ENCODE measurements at places on chromosomes 2 and 18. TPM values are rescaled to one million over a fixed set of nuclear protein-coding genes. Genes with fewer than 3 reads are reported as not detected.

Gene BCL2
- total RNA-seq, result 17.3 TPM

Gene CYBRD1
- 313 TPM for total RNA-seq

Gene MRO
- total RNA-seq, result 0.20 TPM

Gene GALNT3
- total RNA-seq, result 25.8 TPM

Gene CRYGA
- total RNA-seq, result not detected

Gene SLC19A3
- 31.8 TPM for total RNA-seq

Gene LYPD1
- total RNA-seq, result 1.2 TPM

Gene TMEM169
- 1.4 TPM for total RNA-seq

Gene HOXD10
- 0.55 TPM for total RNA-seq

GRCh38 chr2:127680706-127681287 is 5.5 kb upstream of the LIMS2 start:
- no peak for DNase-seq

GRCh38 chr2:28193630-28194403 is 198.8 kb upstream of the FOSL2 start:
- no peak for DNase-seq

GRCh38 chr2:70523996-70524965 is 29.3 kb downstream of the TGFA start:
- peak; percentile 87 for DNase-seq

DNA sequence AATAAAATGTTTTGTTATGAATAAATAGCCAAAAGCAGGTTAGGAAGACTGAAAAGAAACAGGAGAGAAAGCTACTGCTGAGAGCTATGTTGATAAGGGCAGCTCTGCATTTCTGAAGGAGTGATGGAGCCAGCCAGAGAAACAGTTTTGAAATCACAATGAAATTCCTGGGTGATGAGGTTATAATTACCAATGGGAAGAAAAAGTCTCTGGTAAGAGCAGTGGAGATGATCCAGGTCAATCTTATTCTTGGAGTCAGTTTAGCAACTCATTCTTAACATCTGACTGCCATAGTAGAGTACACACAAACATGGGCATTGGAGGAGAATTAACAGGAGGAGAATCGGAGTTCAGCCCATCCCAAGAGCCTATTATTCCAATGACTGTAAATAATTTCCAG is 2.4 kb downstream of the ALKAL2 start:
- DNase-seq, result no peak

DNA sequence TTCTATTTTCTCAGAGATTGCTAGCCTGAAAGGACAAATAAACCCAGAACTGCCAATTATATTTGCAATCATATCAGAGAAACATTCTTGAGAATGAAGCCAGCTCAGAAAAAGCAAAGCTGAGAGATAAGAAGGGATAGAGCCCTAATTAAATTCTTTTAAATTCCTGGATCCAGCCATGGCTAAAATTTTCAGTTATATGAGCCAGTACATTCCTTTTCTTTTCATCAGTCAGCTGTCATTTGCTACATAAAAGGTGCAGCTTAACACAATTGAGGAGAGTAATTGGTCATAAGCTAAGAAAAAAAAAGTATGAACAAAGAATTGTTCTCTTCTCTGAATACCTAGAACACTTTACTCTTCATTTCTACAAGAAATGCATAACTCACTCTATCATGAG is 303.5 kb upstream of the FIGN start:
- DNase-seq, result no peak

DNA sequence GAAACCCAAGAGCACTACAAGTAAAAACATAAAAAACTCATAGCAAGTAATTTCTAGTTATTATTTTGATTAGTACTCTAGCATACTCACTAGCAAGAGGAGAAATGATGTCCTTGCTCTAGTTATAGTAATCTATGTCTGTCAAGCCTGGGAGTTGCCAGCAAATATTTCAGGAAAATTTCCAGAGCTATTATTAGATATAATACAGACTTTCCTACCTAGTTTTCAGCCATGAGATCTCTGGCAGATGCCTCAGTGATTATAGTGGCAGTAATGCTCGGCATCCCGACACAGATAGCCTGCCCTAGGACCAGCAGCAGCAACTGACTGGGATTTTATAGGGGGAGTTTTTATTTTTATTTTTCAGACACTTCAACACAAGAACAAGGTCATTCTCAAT is 224.4 kb downstream of the ZNF385B start:
- no peak for DNase-seq

GRCh38 chr18:55853268-55853667 is 265.3 kb upstream of the TCF4 start:
- DNase-seq, result no peak

DNA sequence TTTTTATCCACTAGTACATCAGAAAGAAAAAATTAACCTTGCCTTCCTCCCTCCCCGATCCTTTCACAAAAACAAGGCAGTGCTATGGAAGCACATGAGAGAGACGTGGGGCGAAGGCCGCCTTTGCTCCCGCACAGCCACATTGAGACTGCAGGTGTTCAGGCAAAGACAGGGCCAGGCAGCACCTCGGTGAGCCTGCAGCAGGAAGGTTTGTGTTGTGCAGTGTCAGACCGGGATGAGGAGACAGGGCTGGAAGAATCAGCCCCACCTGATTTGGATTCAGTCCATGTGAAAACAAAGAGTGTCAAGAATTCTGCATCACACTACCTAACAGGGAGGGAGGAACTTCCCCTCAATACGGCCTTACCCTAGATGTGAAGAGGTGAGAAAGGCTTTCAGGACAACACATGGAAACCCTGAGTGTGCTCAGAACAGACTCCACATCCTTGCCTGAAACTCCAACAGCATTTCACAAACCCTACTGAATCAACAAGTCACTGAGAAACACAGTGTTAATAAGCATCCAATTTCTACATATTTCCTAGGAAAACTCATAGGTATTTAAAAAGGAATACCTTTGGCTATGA is 59.6 kb downstream of the HDAC4 start:
- DNase-seq, result no peak

DNA sequence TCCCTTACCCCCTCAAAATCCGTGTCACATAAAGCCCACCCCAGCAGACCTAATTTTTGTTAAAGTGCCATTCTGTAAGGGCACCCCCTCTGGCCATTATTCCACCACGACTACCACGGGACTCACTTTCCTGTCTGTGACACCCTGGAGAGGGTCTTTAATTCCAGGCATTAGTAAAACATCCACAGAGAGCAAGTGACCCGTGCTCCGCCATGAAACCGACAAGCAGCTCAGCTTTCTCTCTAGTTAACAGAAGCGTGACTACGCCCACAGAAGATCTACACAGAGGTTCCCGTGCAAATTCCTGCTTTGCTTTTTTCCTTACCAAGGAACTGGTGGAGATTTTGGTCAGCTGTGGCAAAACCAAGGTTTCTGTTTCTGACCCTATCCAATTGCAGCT is 4.4 kb downstream of the SIGLEC15 start:
- no peak for DNase-seq

GRCh38 chr2:207395535-207396251 is 134.1 kb upstream of the CREB1 start:
- no peak for DNase-seq

- no peak for DNase-seq
Observed at GRCh38 chr2:25127646-25128045, 40.7 kb downstream of the POMC start.

DNA sequence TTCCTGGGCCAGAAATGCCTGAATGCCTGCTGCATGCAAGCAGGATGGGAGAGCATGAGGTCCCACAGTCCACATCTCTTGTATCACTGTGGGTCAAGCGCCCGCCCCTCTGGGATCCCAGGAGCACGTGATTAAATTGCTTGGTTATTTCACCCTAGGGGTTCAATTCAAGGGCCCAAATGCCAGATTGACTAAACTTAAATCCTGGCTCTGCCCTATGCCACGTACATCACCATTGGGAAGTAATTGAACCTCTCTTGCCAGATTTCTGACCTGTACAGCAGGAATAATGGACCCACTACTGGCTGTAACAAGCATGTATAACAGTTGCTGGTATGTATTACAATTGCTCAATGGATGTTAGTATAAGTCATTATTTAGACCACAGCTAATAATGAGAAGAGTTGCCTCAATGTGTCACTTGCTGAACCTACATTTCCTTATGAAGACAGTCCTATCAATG is 19.9 kb downstream of the FHL2 start:
- no peak for DNase-seq

- DNase-seq, result no peak
Observed at GRCh38 chr18:2168022-2168421, 403.3 kb downstream of the METTL4 start.

DNA sequence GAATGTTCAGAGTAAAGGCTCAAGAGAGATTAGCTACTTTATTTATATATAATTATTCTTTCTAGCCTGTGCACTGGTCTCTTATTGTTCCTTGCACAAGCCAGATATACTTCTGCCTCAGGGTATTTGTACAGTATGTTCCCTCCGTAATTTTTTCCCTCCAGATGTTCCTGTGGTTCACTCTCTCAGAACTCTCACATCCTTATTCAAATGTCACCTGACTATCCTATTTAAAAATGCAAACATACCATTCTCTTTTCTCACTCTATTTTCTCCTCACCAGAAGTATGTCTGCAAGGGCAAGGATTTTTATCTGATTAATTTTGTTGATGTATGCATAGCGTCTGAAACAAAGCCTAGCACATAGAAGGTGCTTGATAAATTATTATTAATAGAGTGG is 64.0 kb upstream of the CERS6 start:
- no peak for DNase-seq

- DNase-seq, result no peak
Observed at GRCh38 chr2:18901242-18901641, 311.9 kb upstream of the NT5C1B start.

Measured in upper lobe of right lung (tissue), 1 donor.